ENCODE measurements at places on chromosomes 3 and 15.

DNA sequence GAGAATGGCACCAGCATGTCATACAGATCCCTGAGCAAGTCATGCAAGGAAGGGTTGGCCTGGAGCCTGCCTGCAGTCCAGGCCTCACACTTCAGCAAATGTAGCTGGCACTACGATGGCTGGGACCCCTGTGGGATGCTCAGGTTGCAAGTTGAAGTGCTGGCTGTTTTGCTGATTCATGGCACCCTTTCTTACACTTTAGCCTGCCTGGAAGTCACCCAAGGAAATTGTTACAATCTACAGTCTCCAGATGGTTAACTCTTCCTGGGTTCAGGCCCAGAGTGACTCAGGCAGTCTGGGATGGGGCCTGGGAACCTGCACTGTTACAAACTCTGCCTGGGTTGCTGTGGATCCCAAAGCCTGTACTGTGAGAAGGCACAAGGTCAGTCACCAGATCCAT lies 91.0 kb upstream of the SLC6A11 start:
- no peak for DNase-seq

GRCh38 chr3:52529376-52530333 lies 4.0 kb downstream of the NT5DC2 start:
- DNase-seq: no peak

DNA sequence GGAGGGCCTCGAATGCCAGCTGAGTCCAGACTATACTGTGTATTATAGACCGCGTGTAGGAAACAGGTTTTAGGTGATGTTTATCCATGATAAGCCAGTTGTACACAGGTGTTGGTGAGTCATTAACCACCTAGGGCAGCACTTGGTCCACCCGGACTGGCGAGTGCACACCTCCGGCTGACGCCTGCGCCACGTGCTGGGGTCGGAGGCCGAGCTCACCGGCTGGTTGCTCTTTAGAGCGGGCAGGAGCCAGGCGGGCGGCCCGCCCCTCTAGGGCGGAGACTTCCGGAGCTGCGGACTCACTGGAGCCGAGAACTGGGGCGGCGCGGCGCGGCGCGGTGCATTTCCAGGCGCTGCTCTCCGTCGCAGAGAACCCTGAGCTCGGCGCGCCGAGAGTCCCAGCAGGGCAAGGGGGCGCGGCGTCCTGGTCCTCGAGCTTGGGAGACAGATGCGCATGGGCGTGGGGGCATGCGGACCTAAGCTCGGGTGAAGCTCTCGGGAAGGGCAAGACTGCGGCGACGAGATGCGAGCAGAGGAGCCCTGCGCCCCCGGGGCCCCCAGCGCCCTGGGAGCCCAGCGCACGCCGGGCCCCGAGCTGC lies at the start of gene ESYT3:
ESYT3 (plus strand) TSS at position 341 of the 599 bp plus-strand sequence; CDS start at position 524, 183 bp downstream.
- DNase-seq: peak; percentile 60

DNA sequence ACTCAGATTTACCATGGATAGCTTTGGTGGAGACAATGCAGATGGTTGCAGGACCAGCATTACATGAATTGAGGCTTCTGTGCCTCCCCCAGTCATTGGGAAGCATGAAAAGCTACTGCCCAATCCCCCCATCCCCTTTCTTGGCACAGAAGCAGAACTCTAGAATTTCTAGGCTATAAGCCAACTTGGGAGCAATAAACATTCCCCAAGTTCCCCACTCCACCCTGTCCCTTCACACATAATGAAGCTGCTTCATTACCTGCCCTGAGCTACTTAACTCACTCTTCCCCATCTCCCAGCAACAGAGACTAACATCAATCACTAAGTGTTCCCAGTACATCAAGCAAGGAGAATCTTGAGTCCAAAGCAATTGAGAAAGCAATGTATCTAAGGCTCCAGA lies 164.5 kb downstream of the RORA start:
- peak; percentile 49 for DNase-seq

GRCh38 chr3:157840564-157840963 lies 265.7 kb downstream of the SHOX2 start:
- no peak for DNase-seq

DNA sequence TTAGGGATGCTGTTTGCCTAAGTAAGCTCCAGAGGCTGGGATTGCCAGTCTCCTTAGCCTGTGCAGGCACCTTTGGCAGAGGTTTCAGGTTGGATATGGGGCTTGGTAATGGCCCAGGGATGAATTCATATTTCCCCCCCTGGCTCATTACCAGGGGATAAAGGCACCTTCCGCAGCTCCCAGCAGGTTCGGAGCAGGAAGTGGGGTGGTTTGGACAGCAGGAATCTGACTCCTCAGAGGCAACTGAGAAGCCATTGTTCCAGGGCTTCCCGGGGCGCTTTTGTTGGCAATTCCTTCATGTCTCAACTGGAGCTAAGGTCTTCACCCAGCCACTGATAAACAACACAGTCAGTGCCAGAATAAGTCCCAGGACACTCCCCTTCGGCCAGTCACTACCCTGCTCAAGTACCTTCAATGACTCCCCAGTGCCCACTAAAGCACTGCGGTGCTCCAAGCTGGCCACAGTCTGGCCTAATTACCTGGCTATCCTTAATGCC lies 85.3 kb upstream of the SLC6A6 start:
- DNase-seq: no peak

DNA sequence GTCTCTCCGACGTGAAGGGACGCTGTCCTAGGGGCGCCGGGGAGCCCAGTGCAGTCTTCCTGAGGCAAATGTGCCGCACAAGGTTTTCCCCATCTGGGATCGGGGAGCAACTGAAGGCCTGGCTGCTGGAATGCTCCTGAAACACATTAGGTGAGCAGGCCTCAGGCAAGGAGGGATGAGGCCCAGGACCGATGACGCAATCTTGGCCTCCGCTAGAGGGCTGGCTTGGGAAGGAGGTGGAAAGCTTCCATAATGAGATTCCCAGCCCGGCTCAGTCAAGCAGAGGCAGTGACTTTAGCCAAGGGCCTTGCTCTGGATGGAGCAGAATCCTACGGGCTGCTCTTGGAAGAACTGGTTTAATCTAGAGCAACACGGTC lies 50.8 kb downstream of the CPN2 start:
- DNase-seq: peak; percentile 72

- no peak for DNase-seq
Observed at GRCh38 chr15:90647326-90647725, 69.8 kb upstream of the BLM start.

DNA sequence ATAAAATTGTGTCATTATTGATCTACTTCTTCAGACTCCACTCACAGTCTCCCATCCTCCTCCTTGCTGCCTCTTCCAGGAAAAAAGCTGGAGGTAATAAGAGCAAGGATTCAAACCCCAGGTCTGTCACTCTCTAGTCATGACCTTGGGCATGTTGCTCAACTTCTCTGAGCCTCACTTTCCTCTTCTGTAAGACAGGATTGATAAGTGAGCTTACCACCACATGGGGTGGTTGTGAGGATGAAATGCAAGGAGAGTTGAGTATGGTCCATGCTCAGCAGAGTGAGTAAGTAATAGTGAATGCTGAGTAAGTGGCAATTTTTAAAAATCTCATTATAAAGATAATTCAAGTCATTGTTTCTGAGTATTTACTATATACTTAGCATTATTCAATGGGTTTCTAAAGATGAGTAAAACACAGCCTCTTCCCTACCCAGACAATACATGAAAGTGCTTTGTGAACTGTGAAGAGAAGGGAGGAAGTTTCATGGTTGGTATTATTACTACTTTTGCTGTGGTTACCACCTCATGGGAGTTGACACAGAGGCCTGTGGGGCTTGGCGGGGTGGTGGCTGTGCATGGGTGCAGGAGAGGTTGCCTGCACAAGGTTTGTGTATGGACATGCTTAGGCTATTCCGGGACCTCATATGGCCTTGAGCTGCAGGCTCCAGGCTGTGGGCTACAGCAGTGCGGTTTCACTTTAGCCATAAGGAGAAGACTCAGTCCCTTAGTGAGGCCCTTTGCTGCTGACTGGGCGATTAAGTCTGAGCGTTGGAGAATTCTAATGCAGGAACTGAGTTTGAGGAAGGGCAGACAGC lies 30.0 kb downstream of the SLC6A11 start:
- no peak for DNase-seq

- peak; percentile 80 for DNase-seq
Observed at GRCh38 chr15:57667171-57667849, 39.2 kb upstream of the POLR2M start.

DNA sequence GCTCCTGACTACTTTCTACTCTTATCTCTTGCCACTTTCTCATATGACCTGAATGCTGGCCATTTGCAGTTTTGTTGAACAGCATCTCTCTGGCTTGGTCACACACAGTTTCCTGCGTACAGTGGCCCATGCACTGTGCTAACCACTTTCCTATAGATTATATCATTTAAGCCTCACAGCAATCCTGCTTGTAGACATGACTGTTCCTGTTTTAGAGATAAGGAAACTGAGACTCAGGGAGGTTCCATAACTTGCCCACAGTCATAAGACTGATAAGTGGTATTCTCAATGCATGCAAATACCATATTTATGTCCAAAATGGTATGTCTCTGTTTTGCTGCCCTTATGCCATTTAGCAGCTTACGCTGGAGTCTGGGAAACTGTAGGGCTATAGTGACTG lies 229.5 kb downstream of the NR1D2 start:
- DNase-seq: no peak

DNA sequence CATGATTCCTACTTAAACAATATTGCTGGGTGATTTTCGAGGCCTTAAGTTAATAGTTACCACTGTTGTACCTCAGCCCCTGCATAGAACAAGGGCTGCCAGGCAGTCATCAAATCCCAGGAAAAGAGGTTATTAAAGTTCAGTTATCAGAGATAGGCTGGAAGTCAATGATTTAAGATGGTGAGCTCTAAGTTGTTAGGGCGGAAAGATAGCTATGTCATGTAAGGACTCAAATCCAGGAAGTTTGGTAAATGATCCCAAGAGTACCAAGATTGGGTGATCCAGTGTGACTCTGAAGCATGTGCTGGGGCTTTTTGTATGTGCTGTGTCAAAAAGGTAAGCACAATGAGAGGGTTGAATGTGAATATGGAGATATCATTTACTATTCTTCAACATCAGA lies 287.9 kb downstream of the NLGN1 start:
- no peak for DNase-seq

- DNase-seq: no peak
Observed at GRCh38 chr15:72135719-72136118, 17.5 kb downstream of the SENP8 start.

DNA sequence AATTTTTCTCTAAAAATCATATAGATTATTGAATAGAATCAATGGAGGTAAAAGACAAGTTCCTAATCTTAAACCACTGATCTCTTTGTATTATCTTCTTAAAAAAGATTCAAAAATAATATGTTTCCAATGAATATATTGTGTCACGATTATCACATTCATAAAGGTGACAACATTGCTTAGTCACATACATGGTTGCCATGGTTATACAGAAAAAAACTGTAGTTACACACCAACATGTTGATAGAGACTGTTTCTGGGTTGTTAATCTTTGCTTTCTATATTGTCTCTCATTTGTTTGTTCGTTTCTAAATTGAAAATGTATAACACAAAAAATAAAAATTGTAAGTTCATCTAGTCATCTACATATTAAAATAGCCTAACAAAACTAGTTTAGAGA lies 376.0 kb upstream of the ALCAM start:
- DNase-seq: no peak

- DNase-seq: no peak
Observed at GRCh38 chr3:59486520-59486919, 436.7 kb upstream of the CFAP20DC start.

DNA sequence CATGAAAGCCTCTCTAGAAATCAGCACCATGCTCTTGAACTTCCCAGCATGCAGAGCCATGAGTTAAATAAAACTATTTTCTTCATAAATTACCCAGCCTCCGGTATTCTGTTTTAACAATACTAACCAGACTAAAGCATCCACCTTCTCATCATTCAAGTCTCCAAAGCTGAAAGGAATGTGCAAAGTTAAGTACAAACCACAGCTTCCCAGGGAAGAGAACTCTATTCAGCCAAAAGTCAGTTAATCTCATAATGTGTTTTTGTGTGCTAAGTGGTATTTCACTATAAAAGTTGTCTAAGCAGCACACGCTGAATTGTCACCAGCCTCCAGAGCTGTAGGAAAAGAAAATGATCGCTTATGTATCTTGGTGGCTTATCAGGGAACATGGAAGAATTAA lies 135.5 kb upstream of the KCNH8 start:
- no peak for DNase-seq

- DNase-seq: no peak
Observed at GRCh38 chr15:61639491-61639890, 410.4 kb upstream of the RORA start.

DNA sequence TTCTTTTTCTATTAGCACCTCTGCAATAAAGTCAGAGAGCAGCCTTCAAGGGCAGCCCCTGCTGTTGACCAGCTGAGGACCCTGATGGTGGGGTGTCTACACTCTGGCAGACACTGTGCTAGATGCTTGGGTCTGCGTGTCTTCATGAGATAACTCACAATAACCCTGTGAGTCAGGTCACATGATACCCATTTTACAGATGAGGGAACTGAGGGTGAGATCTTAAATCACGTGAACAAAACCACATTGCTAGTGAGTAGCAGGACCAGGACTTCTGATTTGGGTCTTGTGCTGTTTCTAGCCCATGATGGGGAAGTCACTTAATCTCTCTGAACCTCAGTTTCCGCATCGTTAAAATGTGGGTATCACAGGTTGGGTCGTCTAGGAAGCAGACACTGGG lies 118.5 kb upstream of the LIPC start:
- no peak for DNase-seq

- DNase-seq: peak; percentile 57
Observed at GRCh38 chr3:178669022-178669601, 132.9 kb downstream of the KCNMB2 start.

DNA sequence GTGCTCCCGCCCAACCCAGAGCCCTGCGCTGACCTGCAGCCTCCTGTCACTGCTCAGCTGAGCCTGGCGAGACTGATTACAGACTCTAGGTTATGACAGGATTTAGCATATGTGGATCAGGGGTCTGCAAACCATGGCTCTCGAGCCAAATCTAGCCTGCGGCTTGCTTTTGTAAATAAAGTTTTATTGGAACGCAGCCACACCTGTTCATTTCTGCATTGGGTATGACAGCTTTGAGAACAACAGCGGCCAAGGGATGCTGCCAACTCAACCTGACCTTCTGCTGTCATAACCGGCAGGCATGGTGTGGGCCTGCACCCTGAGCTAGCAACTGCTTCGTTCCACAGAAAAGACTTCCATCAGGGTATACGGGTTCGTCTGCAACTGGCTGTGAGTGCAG lies 50.5 kb upstream of the IQSEC1 start:
- DNase-seq: no peak

DNA sequence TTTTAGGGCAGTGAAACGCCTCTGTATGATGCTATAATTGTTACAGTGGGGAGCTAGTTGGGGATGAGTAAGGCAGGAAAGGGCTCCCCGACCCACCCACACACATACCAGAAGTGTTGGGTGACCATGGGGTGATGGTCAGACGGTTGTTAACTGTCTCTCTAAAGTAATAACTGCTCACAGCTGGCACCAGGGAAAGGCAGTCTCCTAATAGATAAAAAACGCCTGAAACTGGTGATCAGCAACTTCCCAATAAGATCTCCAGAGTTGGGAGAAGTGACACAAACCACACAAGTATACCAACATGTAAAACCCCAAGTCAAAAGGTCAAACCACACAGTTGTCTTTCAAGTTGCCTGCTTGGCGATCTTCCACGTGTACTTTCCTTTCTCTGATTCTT lies 346.5 kb upstream of the CNTN4 start:
- DNase-seq: no peak
